Stimulated activated CD8-positive, alpha-beta memory T cell treated with anti-CD3 and anti-CD28 coated beads, Interleukin-7, amount 100 ng/mL, for 48 hours (primary cell): ENCODE measurements at places on chromosomes 5 and 9.

GRCh38 chr5:36630201-36631145, 24.1 kb downstream of the SLC1A3 start:
- no peak for DNase-seq

DNA sequence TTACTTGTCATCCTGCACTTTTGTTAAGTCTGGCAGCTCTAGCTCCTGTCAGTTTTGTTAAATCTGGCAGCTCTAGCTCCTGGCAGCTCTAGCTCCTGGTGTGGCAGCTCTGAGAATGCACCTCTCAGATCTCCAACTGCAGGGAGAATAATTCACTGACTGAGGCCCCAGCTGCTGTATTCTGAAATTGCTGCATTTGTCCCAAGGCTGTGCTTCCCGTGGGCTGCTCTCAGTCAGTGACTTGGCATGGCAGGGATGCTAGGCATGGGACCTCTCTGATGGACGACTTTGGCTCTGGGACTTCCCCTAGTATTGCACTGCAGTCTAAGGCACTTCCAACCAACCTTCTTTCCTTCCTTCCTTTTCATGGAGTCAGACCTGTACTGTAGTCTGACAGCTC, 475.7 kb downstream of the CCDC171 start:
- DNase-seq, result no peak

DNA sequence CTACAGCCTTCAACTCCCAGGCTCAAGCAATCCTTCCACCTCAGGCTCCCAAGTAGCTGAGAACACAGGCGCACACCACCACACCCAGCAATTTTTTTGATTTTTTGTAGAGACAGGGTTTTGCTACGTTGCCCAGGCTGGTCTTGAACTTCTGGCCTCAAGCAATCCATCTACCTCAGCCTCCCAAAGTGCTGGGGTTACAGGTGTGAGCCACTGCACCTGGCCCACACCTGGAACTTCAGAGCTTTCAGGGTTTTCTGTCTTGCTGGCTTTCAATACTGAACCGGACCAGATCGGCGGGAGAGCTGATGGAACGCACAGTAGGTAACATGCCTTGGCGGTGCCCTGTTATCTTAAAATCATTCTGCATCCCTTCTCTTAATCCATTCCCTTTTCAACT, 30.8 kb downstream of the IPPK start:
- DNase-seq, result no peak

DNA sequence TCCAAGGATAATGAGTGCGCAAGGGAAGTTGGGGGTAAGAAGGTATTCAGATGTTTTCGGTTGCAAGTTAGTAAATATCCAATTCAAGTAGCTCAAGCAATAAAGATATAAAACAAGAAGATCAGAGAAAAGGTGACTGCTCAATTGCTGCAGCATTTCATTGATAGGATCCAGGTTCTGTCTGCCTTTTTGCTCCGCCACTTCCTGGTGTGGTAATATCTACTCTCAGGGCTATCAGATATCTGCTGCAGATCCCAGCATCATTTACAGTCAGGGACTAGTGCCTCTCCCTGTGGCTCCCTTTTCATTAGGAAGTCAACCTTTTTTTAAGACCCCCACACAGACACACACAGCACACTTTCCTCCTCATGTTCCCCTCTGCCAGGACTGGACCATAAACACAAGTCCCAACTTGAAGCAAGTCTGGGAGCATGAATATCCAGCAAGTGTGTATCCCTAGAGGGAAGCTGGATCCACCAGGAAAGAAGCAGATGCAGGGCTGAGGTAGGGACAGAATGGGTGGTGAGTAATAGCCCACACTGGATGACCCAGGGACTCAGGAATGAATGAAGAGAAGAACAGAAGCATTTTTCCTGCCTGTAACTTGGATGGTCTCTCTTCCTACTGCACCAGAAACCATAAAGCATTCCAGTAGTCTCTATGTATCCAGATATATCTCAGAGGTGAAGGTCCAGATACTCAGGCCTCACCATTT, 53.7 kb downstream of the ZNF622 start:
- no peak for DNase-seq

DNA sequence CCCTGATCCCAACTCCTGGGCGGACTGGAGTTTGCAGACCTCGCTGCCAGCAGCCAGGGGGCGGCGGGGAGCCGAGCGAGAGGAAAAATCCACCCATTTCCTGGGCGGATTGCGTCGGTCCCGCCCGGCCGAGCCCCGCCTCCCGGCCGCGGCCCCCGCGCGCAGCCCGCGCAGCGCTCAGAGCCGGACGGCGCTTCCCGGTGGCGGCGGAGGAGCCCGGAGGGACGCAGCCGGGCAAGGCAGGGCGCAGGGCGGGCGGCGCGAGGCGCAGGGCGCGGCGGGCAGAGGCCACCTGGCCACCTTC, at the start of gene OLFM1:
Gene OLFM1 (plus strand): TSS at position 180 of the 304 bp plus-strand sequence. CDS start 322 bp downstream, outside the sequence.
- peak; percentile 18 for DNase-seq

DNA sequence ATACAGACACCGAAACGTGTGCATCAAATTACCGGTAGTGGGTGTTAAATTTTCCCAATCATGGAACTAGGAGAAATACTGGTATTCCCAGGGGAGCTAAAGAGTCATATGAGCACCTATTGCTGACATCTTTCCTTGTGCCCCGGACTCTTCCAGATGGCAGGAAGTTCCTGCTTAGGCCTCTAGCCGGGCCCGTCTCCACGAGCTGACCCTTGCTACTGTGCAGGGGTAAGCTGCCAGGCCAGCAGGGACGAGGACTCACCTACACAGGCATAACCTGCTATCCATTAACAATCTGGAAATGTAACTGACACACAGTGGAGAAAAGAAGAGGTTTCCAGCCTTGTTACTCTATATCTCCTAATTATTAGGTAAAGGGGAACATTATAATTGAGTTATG, 16.2 kb upstream of the SSBP2 start:
- DNase-seq, result no peak

GRCh38 chr9:136865041-136865767, 904 bp downstream of the EDF1 start:
- no peak for DNase-seq

- no peak for DNase-seq
These were observed 308.5 kb downstream of the ADGRV1 start for GRCh38 chr5:90866915-90867731.

GRCh38 chr5:7714119-7714518, 136.8 kb downstream of the CFAP90 start:
- DNase-seq, result no peak

DNA sequence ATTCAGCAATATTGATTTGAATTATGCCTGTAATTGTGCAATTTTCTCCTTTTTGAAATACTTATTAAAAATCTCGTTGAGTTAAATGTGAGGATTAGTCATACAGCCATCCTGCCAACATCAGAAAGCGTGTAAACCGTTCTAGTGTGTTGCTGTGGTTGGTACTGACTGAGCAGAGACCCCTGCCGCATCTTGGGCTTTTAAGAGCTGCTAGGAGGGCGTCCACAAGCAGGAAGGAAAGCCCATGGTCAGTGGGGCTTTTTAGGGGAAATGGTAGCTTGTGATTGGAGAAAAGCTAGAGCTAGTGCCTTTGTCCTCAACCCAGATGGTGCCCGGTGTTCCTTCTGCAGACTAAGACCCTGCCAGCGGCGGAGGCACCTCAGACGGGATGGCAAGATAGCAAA, 1.3 kb downstream of the SDHA start:
- no peak for DNase-seq

- no peak for DNase-seq
These were observed 271.9 kb upstream of the TMEM161B start for GRCh38 chr5:88540471-88541115.

- no peak for DNase-seq
These were observed 232.7 kb upstream of the SLC30A5 start for GRCh38 chr5:68861099-68861498.
